Calu3 (cell line): ENCODE measurements at places on chromosomes 6 and 20.

DNA sequence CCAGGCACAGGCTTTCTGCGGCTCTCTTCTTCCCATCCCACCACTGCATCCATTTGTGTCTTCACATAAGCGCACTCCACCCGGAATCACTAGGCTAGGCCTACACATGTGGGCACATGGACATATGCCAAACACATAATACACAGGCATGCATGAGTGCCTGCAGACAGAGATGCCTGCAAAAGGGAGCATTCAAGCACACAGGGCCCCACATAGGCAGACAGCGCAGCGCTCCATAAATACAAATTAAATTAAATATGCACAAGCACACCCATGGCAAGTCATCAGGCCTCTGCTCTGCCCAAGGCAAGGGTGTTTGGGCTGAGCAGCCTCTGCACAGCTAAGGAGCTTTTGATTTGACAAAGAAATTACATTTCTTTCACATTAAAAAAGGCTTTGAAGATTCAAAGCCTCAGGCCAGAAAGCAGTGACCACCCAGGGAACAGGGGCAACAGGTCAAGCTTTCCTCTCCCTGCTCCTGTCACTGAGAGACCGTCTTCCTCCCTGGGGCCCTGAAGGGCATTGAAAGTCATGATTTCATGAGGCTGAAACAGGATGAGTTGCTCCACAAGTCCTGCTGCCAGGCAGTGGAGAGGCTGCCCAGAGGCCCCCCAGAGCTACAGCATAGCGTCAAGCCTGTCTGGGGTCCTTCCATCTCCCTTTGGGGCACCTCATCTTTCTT, 134.2 kb upstream of the LRFN2 start:
- no peak overlapping the region for H3K27ac ChIP-seq
- peaks cover 76% of the 10 kb centered on the region for H3K27me3 ChIP-seq
- H3K4me3 ChIP-seq: no peak overlapping the region
- H3K36me3 ChIP-seq: no peaks in the 10 kb centered on the region

DNA sequence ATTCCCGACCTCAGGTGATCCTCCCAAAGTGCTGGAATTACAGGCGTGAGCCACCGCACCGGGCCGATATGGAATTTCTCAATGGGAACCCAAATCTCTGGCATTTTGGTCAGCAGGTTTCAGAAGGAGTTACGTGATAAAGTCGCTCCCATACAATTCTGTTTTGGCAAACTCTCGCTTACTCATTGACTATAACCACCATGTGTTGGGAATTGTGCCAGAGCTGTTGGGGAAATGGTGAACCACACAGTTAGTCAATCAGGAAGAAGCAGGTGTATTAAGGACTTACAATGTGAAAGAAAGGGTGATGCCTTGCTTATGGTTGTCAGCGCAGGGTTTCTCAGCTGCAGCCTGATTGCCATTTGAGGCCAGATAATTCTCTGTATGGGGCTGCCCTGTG, 410.5 kb downstream of the QKI start:
- peak; percentile 7 for DNase-seq
- no peak overlapping the region for H3K4me3 ChIP-seq
- peaks cover 31% of the 10 kb centered on the region for H3K27me3 ChIP-seq
- no peak overlapping the region for H3K27ac ChIP-seq

DNA sequence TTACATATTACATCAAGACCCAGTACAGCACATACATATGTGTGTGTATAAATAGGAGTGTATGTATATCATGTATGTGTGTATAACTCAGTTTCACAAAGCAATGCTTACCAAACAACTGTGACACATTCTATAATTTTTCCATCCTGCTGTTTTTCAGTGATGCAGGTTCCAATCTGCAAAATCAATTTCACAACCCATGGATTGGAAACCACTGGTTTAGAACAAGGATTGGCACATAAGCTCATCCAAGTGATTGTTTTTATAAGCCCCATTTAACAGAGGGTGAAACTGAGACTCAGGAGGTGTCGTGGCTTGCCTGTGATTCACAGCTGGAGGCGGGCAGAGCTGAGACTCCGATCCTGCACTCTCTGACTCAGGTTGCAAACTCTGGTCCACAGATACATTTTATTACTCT, 158.2 kb downstream of the ZMYND8 start:
- no peak overlapping the region for H3K4me3 ChIP-seq
- H3K27ac ChIP-seq: no peak overlapping the region
- no peak for DNase-seq
- H3K36me3 ChIP-seq: peaks cover 17% of the 10 kb centered on the region

- H3K27me3 ChIP-seq: no peaks in the 10 kb centered on the region
- DNase-seq: no peak
- no peak overlapping the region for H3K4me3 ChIP-seq
These were observed 648.0 kb upstream of the GJE1 start for GRCh38 chr6:141484711-141485110.

- no peaks in the 10 kb centered on the region for H3K4me1 ChIP-seq
- H3K27me3 ChIP-seq: peaks cover 46% of the 10 kb centered on the region
- no peaks in the 10 kb centered on the region for H3K36me3 ChIP-seq
- no peak overlapping the region for H3K4me3 ChIP-seq
- H3K27ac ChIP-seq: no peak overlapping the region
These were observed 33.3 kb downstream of the GSTA3 start for GRCh38 chr6:52876056-52876787.

- no peak for DNase-seq
- H3K4me1 ChIP-seq: no peaks in the 10 kb centered on the region
- no peaks in the 10 kb centered on the region for H3K27me3 ChIP-seq
- no peaks in the 10 kb centered on the region for H3K36me3 ChIP-seq
These were observed 29.9 kb upstream of the BACH2 start for GRCh38 chr6:90326404-90327057.

DNA sequence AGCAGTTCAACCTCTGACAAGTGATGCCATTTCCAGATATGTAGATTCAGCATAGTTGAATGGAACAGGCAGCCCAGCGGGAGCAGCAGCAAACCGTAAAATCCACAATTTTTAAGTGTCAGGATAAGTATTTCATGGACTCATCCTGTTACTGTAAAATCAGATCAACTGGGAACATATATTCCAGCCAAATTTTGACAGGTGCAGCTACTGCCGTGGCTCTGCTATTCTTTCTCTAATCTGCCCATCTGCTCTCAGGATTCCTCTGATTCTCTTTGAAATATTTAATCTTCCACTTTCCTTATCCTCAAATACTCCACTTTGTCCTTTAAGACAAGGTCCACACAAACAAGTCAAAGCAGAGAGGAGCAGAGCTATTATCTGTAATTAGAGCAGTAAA, 245.4 kb upstream of the ASCC3 start:
- H3K4me1 ChIP-seq: no peaks in the 10 kb centered on the region
- H3K4me3 ChIP-seq: no peak overlapping the region
- no peak for DNase-seq
- no peaks in the 10 kb centered on the region for H3K36me3 ChIP-seq

GRCh38 chr20:6685626-6686025, 81.9 kb upstream of the BMP2 start:
- H3K27ac ChIP-seq: no peak overlapping the region
- DNase-seq: no peak
- no peaks in the 10 kb centered on the region for H3K27me3 ChIP-seq
- no peak overlapping the region for H3K4me3 ChIP-seq
- no peaks in the 10 kb centered on the region for H3K36me3 ChIP-seq
